ENCODE measurements at places on chromosomes 2 and 18.

DNA sequence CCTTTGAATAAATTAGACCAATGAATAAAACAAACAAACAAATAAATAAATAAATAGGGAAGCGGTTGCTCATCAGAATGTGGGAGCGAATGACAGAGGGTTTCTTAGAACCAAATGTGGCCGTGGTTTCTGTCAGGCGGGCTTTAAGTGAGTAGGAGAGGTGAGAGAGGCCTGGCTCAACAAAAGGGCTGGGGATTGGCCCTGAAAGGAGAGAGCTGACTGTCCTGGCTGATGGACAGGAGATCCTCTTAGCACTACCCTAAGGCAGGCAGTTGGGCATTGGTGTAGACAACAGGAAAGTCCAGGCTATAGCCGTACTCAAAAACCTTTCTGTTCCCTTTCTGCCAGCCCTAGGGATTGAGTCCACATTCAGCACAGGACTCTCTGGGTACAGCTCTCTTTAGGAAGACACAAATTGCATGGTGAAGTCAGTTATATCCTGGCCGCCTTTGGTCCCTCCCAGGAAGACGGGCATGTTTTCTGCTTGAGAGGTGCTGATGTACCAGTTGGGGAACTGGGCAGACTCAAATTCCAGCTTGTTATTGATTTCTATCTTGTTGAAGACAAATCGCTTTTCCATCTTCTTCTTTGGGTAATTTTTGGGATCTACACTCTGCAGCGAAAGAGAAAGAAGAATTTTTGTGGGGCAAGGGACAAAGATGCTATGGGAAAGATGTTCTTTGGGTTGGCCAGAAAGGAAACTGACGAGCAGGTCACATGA lies 6.5 kb downstream of the IL1B start:
- DNase-seq = no peak

DNA sequence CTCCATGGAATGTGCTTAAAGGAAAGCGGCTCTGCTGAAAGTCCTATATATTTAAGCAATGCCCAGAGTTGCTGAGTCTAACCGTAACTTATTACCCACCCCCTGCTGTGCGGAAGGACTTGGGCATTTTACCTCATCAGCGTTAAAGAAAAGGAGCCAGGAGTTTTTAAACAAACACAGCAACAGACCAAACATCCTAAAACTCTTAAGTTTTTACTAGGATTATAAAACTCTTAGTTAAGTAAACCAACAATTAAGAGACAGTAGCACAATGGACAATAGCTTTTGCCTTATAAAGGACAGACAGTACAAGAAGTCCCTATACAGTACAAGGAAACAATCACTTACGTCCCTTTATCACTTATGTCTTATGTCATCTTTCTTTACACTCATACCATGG lies 90.2 kb downstream of the ZNF521 start:
- no peak for DNase-seq

- DNase-seq = no peak
Observed at GRCh38 chr2:147777394-147777793, 67.4 kb upstream of the ACVR2A start.

GRCh38 chr18:5282770-5283169 lies 12.8 kb downstream of the ZBTB14 start:
- DNase-seq = no peak

DNA sequence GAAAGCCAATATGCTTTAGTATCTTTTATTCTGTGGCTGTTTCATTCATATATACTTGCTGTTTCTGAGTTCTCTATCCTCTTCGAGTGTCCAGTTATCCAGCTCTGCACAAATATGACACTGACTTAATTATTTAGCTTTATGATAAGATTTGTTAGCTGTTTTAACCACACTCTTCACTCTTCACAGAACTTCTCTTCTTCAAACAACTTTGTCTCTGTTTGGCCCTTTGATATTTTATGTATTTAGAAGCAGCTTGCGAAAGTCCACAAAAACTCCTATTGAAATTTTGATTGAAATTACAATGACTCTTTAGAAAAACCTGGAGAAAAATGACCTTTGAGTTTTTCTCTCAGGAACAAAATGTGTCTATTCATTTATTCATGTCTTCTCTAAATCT lies 407.0 kb downstream of the CPS1 start:
- no peak for DNase-seq

DNA sequence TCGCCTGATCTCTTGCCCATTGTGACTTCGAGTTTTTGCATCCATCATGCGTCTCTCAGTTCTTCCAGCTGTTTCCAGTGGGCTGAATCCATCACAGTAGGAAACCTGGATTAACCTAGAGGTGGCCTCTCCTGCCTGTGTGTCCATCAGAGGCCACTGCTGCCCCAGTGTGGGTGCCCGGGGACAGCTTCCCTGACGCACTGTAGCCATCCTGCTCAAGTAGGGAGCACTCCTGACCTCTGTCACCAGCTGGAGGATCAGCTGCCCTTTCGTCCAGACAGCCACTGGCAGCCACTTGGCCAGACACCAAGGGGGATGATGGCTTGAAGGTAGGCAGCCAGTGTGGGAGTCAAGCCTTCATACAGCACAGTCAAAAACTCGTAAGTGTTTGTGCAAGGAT lies 36.9 kb upstream of the LBH start:
- no peak for DNase-seq

- DNase-seq = no peak
Observed at GRCh38 chr18:33733376-33733775, 155.4 kb downstream of the ASXL3 start.

DNA sequence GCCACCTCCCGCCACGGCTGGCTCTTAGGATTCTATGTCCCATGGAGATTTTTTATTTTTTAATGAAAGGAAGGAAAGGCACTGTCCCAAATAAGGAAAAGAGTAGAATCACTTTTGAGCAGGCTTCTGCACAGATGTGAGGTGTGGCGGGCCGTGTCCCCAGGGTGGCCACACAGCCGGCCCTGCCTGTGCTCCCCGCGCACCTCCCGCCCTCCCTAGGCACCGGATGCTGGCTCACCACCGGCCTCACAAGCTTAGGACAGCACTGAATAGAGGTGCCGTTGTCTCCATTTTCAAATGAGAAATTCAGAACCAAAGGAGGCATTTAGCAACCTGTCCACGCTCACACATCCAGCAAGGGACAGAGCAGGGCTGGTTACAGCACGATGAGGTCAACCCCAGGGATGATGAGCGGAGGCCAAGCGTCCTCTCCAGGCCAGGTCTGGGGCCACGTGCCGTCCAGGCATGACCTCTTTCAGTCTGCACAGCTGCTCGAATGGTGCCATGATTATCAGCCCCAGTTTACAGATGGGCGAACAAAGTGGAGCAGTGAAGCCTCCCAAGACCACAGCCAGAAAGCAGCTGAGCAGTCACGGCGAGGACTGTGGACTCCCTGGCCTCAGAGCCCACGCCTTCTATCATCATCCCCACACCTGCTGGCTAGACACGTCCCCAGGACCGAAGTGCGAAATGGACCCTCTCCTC lies 20.7 kb upstream of the TEX51 start:
- DNase-seq = no peak

DNA sequence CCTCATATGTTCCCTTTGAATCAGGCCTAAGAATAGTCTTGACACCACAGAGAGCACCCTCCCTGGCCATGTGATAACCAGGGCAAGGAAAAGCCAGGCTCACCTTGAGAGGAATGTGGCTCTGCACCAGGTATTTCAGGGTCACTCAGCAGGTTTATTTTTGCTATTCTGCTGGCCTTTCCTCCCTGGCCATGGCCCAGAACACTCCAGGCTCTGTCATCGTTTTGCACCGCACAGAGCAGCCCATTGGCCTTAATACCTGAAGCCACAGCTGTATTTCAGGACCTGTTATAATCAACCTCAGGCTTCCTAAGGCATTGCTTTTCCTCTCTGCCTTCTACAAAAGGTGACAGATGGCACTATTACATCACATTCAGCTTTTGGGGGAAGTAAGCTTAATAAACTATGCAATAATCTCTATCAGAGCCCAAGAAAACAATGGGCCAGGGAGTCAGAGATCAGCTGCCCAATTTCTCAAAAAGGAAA lies 668.3 kb downstream of the IRS1 start:
- DNase-seq = no peak

GRCh38 chr18:47265197-47265596 lies 13.7 kb upstream of the SKOR2 start:
- DNase-seq = no peak

DNA sequence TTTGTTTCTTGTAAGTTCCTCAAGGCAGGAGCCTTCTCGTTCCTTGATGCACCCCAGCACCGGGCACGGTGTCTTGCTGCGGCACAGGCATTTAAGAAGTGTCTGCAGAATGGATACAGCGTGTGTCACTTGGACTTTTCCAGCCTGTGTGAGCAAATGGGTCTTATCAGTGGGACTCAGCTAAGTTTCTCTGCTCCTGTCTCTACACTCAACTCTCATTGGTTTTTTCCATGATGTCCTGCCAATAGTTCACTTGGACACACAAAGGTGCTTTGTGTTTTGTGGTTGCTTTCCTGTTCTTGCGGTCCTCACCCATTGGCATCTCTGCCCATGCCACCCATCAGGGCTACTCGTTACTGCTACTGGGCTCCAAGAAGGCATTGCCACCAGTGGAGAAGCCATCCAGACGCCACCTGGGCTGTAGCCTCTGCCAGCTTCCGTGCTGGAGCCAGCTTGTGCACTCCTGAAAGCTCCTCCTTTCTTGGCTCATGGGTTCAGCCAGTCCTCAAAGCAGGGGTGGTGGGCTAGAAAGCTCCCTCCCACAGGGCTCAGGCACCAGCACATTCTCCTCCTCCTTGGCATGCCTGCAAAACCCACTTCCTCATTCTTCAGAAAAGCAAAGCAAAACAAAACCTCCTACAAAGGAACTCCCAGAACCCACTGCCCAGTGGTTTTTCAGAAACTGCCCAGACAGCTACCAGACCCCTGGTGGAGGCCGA lies 41.4 kb downstream of the IL1R2 start:
- DNase-seq = peak; percentile 41

DNA sequence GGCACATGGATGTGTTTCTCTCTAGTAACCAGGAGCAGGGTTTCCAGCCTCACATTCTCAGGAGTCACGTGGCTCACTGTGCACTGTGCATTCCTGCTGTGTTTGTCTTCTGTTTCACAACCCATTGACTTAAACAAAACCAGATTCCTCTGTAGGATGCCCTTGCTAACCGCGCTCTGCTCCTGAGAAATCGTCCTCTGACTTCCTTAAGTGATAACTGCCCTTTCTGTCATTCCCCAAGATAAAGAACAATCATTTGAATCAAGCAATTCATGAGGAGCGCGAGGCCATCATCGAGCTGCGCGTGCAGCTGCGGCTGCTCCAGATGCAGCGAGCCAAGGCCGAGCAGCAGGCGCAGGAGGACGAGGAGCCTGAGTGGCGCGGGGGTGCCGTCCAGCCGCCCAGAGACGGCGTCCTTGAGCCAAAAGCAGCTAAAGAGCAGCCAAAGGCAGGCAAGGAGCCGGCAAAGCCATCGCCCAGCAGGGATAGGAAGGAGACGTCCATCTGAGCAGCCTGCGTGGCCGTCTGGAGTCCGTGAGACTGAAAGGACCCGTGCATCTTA lies 60.2 kb downstream of the RALBP1 start:
- DNase-seq = no peak

DNA sequence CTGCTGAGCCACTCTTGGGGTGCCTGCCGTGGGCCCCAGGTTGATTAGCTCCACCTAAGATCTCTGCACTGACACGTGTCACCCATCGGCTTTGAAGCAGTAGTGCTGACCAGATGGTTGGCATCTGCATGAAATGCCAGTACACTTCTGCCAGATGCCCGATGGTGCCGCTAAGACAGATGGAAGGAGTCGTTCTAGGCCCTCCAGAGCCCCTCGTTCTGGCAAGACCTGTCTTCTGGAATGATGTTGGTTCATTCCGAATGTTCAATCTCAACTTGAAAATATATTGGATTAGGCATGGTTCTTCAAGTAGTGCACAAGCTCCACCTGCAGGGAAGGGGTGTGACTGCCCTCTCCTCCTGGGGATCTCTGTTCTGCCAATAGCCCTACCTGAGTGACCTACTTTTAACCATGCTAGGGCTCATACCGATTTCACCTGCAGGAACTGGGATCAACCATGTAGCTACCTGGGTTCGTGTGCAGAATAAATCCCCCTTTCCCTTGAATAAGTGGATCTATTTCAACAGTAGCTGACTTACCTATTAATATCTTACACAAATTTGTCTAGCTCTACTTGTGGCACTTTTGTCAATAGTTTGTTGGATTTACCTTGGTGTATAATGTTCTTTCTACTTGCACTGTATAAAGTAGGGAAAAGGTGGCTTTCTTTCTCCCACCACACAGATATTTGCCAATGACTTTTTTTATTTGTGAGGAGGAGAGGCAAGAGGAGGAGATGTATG lies 342.6 kb downstream of the CTNNA2 start:
- DNase-seq = no peak

GRCh38 chr2:144511937-144512336 lies 8.0 kb downstream of the ZEB2 start:
- DNase-seq = no peak

- DNase-seq = no peak
Observed at GRCh38 chr2:39359453-39360038, 77.5 kb downstream of the MAP4K3 start.

DNA sequence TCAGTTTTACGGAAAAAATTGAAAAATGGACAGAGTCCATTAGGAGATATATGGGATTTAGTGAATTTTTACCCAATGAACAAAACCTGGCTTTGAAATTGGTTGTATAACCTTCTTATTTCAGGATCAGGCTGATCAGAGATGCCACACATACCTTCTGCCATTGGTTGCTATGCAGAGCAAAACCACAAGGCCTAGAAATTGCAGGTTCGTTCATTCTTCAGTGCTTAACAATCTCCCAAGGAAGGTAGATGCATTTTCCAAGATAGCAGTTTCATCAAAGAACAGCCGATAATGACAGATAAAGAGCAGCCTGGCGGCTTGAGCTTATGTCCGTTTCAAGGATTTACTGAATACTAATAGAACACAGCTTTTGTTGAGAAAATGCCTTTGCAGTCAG lies 868.8 kb downstream of the EPHA4 start:
- no peak for DNase-seq

DNA sequence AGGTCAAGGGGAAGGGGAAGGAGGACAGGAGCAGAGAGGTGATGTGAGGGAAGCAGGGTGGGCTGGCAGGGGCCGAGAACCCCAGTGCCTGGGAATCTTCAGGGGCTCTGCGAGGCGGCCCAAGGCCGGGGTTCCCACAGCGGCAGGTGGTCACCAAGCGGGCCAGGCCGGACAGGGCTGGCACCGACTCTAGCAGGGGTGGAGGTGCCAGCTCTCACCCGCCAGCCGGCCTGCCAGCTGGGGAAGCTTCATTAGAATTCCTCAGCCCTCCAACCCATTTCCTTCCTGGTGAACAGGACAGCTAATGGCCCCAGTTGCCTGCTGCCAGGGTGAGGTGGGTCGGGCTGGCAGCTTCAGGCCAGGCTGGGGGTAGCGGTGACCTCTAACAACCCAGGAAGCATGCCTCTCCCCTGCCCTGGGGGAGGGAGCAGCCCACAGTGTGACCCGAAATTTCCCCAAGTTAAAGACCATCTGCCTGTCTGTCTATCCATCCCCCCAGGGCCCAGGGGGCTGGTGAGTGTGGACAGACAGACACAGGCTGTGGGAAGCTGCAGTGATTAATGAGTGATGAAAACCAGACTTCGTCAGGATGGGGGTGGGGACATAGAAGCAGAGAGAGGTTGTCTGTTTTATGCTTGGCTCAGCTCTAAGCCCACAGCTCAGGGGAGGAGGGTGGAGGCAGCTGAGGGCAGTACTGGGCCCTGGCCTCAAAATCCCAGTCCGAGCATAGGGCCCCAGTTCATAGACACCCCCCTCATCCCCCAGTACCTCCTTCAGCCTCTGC lies 144.1 kb downstream of the ZFP36L2 start:
- no peak for DNase-seq

GRCh38 chr2:223036790-223037444 lies 15.1 kb upstream of the KCNE4 start:
- DNase-seq = no peak

GRCh38 chr2:209629597-209629996 lies 142.0 kb upstream of the UNC80 start:
- DNase-seq = no peak

GRCh38 chr2:24912523-24912922 lies 7.5 kb downstream of the ADCY3 start:
- no peak for DNase-seq
